ENCODE measurements at places on chromosomes 1 and 21. TPM values are rescaled to one million over a fixed set of nuclear protein-coding genes. Genes with fewer than 3 reads are reported as not detected.

GJB3 gene
- not detected for total RNA-seq

KRTAP19-1 gene
- not detected for total RNA-seq

PODN gene
- total RNA-seq, result 0.25 TPM

ARHGEF16 gene
- 0.94 TPM for total RNA-seq

FAM43B gene
- total RNA-seq, result not detected

SPRR3 gene
- total RNA-seq, result not detected

ALPL gene
- total RNA-seq, result 0.32 TPM

MPL gene
- not detected for total RNA-seq

Measured in bladder microvascular endothelial cell (primary cell).